ENCODE measurements at places on chromosomes 5 and 9.

DNA sequence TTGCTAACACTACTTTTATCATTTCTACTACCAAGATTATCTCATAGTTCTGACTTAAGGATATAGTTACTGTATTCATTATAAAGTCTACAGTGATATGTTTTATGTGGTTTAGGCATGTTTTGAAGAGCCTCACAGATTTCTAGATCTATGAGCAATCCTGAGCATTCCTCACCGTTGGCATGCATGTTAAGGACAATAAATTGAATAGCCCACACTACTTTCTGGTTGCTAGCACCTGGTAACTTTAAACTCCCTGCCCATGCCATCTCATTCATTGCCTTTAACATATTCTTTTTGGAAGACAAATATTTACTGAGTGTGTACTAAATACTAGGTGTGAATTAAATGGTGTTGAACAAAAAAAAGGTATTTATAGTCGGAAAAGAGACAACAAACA, 868.1 kb upstream of the CDH9 start:
- no peak for DNase-seq

GRCh38 chr9:84669013-84669287, 579 bp upstream of the NTRK2 start:
- no peak for DNase-seq

DNA sequence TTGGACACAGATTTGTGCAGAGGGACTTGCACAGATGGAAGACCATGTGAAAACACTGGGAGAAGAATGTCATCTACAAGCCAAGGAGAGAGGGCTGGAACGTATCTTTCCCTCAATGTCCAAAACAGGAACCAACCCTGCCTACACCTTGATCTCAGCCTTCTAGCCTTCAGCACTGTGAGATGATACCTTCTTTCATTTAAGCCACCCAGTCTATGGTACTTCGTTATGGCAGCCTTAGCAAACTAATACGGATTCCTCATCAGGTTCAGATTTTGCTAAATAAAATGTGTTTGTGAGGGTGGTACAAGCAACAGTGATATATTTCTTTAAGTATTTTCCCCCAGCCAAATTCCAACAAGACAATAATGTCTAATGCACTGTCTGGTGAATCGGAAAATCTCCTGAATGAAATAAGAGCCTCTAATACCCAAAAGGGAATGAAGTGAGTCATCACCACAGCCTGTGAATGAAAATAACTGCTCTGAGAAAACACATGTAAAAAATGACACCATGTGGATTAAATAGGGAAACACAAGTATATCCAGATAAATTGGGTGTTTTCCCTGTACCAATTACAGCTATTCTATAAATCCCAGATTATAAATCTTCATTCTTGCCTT, 182.8 kb upstream of the TARS1 start:
- no peak for DNase-seq

DNA sequence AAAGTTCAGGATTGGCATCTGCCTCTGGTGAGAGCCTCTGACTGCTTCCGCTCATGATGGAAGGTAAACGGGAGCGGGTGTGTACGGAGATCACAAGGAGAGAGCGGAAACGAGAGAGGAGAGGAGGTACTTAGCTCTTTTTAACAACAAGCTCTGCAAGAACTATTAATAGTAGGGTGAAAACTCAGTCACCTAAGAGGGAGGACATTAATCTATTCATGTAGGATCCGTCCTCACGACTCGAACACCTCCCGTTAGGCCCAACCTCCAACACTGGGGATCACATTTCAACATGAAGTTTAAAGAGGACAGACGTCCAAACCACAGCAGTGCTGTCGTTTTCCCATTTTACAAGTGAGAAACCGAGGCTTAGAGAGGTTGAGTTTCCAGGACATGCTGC, 173.7 kb downstream of the SLC28A3 start:
- DNase-seq: no peak

GRCh38 chr5:132607095-132607494, 50.3 kb downstream of the RAD50 start:
- no peak for DNase-seq

DNA sequence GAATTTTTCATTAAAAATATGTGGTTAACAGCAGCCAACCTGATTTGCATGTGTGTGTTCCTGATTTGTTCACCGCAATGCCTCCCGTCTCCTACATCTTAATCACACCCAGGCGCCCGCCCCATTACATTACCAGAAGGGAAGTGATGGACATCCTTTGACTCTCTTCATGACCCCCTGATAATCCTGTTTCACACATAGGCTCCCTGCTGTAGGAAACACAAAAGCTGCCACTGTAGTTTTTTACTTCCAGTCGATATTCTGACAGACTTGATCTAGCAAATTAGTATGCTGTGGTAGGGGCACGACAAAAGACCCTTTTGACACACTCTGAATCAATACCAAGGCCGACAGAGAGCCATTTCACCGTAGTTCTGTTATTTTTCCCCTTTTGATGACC, 287.8 kb upstream of the ISL1 start:
- no peak for DNase-seq
